ENCODE measurements at places on chromosomes 3 and 15.

DNA sequence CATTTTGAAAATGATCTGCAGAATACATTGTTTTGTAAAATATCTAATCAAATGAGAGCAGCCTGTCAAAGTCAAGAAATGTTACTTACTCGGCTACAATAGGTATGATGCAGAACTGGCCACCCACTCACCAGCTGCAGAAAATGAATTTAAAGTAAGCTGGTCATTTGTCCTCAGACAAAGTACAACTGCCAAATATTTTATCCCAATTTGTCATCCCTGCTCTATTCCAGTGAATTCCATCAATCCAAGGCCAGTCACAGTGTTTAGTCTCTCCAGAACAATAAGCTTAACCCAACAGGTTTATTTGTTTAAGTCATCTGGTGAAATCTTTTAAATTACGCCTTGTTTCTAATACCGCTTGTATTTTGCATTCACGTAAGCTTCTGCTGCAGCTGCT is 46.6 kb upstream of the TCF12 start:
- H3K36me3 ChIP-seq: no peaks in the 10 kb centered on the region
- no peak overlapping the region for H3K4me3 ChIP-seq
- DNase-seq: no peak
- no peak overlapping the region for H3K27ac ChIP-seq
- H3K27me3 ChIP-seq: no peaks in the 10 kb centered on the region
- no peaks in the 10 kb centered on the region for H3K4me1 ChIP-seq

- no peaks in the 10 kb centered on the region for H3K36me3 ChIP-seq
- H3K27me3 ChIP-seq: peaks cover 5% of the 10 kb centered on the region
- H3K4me1 ChIP-seq: no peaks in the 10 kb centered on the region
These were observed 174.2 kb upstream of the ATP11B start for GRCh38 chr3:182618981-182619591.

- no peak overlapping the region for H3K4me3 ChIP-seq
- no peaks in the 10 kb centered on the region for H3K36me3 ChIP-seq
- no peak for DNase-seq
These were observed 110.8 kb downstream of the TIGIT start for GRCh38 chr3:114404590-114404989.

GRCh38 chr15:51371266-51371665 is 29.8 kb downstream of the GLDN start:
- no peaks in the 10 kb centered on the region for H3K27me3 ChIP-seq
- no peak for DNase-seq
- no peaks in the 10 kb centered on the region for H3K4me1 ChIP-seq
- no peaks in the 10 kb centered on the region for H3K36me3 ChIP-seq
- H3K4me3 ChIP-seq: no peak overlapping the region

- H3K4me1 ChIP-seq: no peaks in the 10 kb centered on the region
- no peak for DNase-seq
- no peak overlapping the region for H3K27ac ChIP-seq
These were observed 141.6 kb upstream of the LINGO1 start for GRCh38 chr15:77774350-77774749.
